ENCODE measurements at places on chromosomes 3 and 15. TPM values are rescaled to one million over a fixed set of nuclear protein-coding genes. Genes with fewer than 3 reads are reported as not detected.

DNA sequence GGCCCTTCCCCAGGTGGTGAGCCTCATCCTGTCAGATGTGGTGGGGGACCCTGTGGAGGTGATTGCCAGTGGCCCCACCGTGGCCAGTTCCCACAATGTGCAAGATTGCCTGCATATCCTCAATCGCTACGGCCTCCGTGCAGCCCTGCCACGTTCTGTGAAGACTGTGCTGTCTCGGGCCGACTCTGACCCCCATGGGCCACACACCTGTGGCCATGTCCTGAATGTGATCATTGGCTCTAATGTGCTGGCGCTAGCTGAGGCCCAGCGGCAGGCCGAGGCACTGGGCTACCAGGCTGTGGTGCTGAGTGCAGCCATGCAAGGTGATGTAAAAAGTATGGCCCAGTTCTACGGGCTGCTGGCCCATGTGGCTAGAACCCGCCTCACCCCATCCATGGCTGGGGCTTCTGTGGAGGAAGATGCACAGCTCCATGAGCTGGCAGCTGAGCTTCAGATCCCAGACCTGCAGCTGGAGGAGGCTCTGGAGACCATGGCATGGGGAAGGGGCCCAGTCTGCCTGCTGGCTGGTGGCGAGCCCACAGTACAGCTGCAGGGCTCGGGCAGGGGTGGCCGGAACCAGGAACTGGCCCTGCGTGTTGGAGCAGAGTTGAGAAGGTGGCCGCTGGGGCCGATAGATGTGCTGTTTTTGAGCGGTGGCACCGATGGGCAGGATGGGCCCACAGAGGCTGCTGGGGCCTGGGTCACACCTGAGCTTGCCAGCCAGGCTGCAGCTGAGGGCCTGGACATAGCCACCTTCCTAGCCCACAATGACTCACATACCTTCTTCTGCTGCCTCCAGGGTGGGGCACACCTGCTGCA lies 4.8 kb downstream of the GLYCTK start:
- H3K27ac ChIP-seq: no peak overlapping the region
- H3K4me3 ChIP-seq: no peak overlapping the region
- no peak for DNase-seq
- H3K4me1 ChIP-seq: peaks cover 6% of the 10 kb centered on the region
- H3K27me3 ChIP-seq: no peaks in the 10 kb centered on the region

DNA sequence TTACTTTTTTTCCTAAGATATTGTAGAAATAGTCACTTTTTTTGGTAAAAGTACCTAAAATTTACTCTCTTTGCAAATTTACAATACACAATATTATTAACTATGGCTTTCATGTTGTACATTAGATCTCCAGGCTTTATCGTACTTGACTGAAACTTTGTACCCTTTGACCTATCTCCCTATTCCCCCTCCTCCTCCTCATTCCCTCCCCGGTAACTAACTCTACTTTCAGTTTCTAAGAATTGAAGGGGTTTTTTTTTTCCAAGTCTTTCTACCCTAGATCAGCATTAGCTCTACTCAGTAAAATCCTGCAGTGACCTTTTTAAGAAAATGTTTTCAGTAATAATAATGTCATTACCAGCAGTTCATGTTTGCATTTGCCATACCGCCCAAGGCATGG lies 10.1 kb downstream of the HACL1 start:
- no peaks in the 10 kb centered on the region for H3K36me3 ChIP-seq
- no peak overlapping the region for H3K4me3 ChIP-seq
- no peaks in the 10 kb centered on the region for H3K27me3 ChIP-seq
- H3K4me1 ChIP-seq: no peaks in the 10 kb centered on the region
- no peak overlapping the region for H3K27ac ChIP-seq

DNA sequence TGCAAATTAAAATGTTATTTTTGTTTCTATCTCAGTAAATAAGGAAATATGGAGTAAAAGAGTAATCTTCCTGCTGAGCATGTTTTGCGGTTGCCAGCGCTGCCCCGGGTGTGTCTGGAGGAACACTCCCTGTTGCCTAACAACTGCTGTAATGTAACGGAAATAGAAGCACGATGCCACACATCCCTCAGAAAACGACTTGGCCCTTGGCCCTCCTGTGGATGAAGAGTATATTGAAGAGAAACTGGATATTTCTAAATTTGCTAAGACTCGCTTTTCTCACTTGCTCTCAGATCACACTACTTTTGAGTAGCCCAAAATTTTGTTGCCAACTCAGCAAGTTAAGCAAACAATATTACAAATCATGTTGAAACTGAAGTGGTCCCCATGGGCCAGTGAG lies 18.9 kb downstream of the CX3CR1 start:
- H3K36me3 ChIP-seq: no peaks in the 10 kb centered on the region
- no peaks in the 10 kb centered on the region for H3K27me3 ChIP-seq
- H3K27ac ChIP-seq: peak overlapping the region; percentile 71
- H3K4me1 ChIP-seq: peaks cover 49% of the 10 kb centered on the region
- no peak overlapping the region for H3K4me3 ChIP-seq

DNA sequence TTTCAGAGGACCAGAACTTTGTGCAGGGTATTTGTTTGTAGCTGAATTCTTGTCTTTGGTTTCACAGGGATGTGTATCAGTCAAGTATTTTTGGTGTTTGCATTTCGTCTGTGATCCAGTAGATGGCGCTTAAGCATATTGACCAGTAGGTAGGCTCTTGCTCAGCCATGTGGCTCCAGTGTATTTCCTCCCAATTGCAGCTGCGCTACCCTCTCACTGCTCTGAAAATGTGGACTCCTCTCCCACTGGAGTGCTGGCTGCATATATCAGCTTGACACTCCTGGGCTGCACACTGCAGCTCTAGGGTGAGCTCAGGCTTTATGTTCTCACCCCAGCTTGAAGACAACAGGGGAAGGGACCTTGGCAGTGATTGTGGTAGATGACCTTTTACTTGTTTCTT lies 1264.3 kb upstream of the ALCAM start:
- H3K4me3 ChIP-seq: no peak overlapping the region
- H3K36me3 ChIP-seq: no peaks in the 10 kb centered on the region
- no peaks in the 10 kb centered on the region for H3K4me1 ChIP-seq
- no peak overlapping the region for H3K27ac ChIP-seq

DNA sequence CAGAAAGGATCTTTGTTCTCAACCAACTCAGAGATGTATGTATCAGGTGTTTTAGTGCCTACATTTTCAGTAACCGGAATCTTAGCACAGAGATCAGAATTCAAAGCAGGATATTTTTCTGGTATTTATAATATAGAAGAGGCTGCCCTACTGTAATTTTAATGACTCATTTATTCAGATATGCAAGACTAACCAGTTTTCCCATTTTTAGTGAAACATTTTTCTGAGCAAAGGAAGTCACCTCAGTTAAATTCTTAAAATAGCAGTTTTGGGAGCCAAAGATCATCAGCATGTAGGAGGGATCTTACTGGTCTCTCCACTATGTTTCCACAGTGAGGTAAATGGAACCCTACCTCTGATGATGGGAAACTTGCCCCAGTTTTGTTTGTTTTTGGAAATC lies 42.0 kb downstream of the SRP14 start:
- H3K27me3 ChIP-seq: no peaks in the 10 kb centered on the region
- peaks cover 83% of the 10 kb centered on the region for H3K36me3 ChIP-seq
- H3K27ac ChIP-seq: no peak overlapping the region
- H3K4me3 ChIP-seq: no peak overlapping the region

DNA sequence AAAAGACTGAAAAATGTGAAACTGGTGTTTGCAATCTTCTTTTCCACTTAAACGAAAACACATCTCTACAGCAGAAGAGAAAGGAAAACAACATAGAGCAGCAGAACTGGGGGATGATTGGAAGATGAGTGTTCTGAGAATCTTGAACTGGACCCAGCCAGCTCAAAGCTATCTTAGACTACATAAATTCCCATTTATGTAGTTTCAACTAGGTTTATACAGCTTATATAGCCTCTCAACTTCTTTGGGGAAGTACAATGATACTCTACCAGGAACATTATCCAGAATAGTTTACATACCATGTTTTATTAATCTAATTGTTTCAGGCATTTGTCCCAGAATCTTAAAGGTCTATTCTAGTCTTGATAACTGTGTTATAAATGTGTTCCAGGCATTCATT lies 658.2 kb upstream of the LMCD1 start:
- H3K36me3 ChIP-seq: no peaks in the 10 kb centered on the region
- no peaks in the 10 kb centered on the region for H3K27me3 ChIP-seq
- DNase-seq: no peak
- no peaks in the 10 kb centered on the region for H3K4me1 ChIP-seq
- H3K27ac ChIP-seq: no peak overlapping the region

- H3K27ac ChIP-seq: no peak overlapping the region
- no peaks in the 10 kb centered on the region for H3K27me3 ChIP-seq
- H3K4me3 ChIP-seq: no peak overlapping the region
- no peaks in the 10 kb centered on the region for H3K4me1 ChIP-seq
- peaks cover 9% of the 10 kb centered on the region for H3K36me3 ChIP-seq
These were observed 426.2 kb downstream of the PLCL2 start for GRCh38 chr3:17310983-17311382.

DNA sequence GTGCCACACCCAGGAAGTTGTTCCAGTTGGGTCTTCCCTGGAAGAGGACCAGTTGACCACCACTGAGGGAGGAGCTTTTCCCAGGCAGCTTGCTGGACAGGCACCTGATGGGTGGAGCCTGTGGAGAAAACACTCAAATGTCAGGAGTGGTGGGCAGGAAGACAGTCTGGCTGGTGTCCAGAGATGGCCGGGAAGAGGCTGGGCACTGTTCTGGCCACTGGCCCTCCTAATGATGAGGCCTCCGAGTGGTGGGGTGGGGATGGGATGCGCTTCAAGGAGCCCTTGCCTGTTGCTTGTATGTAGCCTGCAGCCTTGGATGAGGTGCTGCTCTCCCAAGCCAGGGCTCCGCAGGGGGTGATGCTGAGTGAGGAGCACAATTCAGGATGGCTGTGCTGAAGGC lies 12.3 kb downstream of the PLEKHO2 start:
- peak overlapping the region; percentile 85 for H3K27ac ChIP-seq
- no peaks in the 10 kb centered on the region for H3K27me3 ChIP-seq
- peaks cover 100% of the 10 kb centered on the region for H3K4me1 ChIP-seq
- no peak for DNase-seq

DNA sequence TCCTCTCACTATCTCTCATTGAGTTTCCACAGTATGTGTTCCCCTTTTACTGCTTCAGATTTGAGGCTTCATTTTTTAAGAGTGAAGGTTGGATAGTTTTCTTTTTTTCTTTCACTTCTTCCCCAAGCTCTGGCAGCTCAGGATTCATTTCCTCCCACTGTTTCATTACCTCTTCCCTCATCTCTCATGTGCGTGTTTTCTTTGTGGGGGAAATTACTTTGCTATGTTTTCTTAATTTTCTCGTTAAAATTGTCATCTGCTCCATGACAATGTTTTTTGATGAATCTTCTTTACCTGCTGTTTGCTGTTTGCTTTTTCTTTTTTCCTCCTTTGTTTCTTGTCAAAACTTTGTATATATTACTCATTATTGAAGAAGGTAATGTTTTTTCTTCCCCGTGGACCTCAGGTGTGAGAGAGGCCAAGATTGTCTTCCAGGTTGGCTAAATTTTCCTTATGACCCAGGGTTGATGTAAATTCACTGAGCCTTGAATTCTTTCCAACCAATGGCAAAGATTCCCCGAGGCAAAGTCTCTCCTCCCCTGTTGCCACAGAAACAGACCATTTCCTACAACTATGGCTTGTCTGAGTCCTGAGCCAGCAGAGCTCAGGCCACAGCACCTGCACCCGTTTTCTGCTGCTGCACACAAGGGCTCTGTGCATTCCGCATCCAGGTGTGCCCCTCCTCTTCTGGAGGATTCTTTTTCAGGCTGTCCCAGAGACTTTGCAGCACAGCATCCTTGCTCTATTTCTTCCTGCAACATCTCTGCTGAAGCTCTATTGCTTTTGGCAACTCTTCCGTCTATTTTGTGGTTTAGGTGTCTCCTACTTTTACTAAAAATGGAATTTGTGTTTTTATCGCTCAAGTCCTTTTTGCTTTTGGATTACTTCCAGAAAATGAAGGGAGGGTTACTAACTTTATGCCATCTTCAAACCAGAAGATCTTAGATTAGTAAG lies 66.1 kb downstream of the NOX5 start:
- DNase-seq: no peak
- H3K27ac ChIP-seq: peak overlapping the region; percentile 57
- peaks cover 5% of the 10 kb centered on the region for H3K4me1 ChIP-seq
- no peaks in the 10 kb centered on the region for H3K36me3 ChIP-seq
- H3K4me3 ChIP-seq: no peak overlapping the region

DNA sequence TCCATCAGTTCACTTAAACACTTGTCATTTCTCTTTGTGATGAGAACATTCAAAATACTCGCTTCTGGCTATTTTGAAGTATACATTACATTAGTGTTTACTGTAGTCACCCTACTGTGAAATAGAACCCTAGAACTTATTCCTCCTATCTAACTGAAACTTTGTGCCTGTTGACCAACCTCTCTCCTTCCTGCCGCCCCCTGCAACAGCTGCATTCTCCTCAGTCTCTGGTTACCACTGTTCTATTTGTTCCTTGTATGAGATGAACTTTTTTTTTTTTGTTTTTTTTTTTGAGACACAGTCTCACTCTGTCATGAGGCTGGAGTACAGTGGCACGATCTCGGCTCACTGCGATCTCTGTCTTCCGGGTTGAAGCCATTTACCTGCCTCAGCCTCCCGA lies 2.9 kb downstream of the RAD51 start:
- no peak for DNase-seq
- no peaks in the 10 kb centered on the region for H3K36me3 ChIP-seq
- no peaks in the 10 kb centered on the region for H3K27me3 ChIP-seq
- H3K27ac ChIP-seq: no peak overlapping the region

- DNase-seq: no peak
- H3K27ac ChIP-seq: no peak overlapping the region
- no peaks in the 10 kb centered on the region for H3K4me1 ChIP-seq
- H3K36me3 ChIP-seq: no peaks in the 10 kb centered on the region
- no peak overlapping the region for H3K4me3 ChIP-seq
These were observed 53.0 kb upstream of the SLC6A1 start for GRCh38 chr3:10939556-10939955.

DNA sequence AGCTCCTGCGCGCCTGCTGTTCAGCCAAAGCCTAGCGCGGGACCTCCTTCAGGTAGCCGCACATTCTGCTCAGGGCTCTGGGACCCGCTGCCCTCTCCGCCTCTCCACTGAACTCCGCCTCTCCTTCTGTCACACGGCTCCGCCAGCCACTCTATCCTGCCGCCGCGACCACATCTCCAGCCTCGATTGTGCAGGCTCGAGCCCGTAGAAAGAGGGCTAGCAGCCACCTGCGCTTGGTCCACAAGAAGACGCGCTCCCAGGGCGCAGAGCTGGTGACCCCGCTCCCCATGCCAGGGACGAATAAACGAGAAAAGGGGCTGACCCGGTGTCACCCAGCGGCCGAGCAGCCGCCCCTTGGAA lies 1.1 kb upstream of the VIPR1 start:
- no peak for DNase-seq
- peaks cover 8% of the 10 kb centered on the region for H3K27me3 ChIP-seq
- H3K36me3 ChIP-seq: no peaks in the 10 kb centered on the region
- no peak overlapping the region for H3K27ac ChIP-seq
- H3K4me1 ChIP-seq: no peaks in the 10 kb centered on the region
- H3K4me3 ChIP-seq: peak overlapping the region; percentile 49

- no peak overlapping the region for H3K4me3 ChIP-seq
- no peaks in the 10 kb centered on the region for H3K27me3 ChIP-seq
- no peak overlapping the region for H3K27ac ChIP-seq
- H3K4me1 ChIP-seq: no peaks in the 10 kb centered on the region
- H3K36me3 ChIP-seq: no peaks in the 10 kb centered on the region
These were observed 47.0 kb upstream of the TRPM1 start for GRCh38 chr15:31148297-31149087.

GRCh38 chr3:144308396-144308795 lies 336.8 kb downstream of the DIPK2A start:
- H3K36me3 ChIP-seq: no peaks in the 10 kb centered on the region
- no peak for DNase-seq
- H3K27me3 ChIP-seq: no peaks in the 10 kb centered on the region
- H3K27ac ChIP-seq: no peak overlapping the region
- no peaks in the 10 kb centered on the region for H3K4me1 ChIP-seq
- no peak overlapping the region for H3K4me3 ChIP-seq

The OR5H15 gene
- not detected for polyA plus RNA-seq

The FANCD2OS gene
- polyA plus RNA-seq: 1.00 TPM

The NR2C2 gene
- polyA plus RNA-seq: 60.1 TPM

The P2RY12 gene
- 0.69 TPM for polyA plus RNA-seq

The NUDT16 gene
- 27.4 TPM for polyA plus RNA-seq
